ENCODE measurements at places on chromosomes 11 and 22.

DNA sequence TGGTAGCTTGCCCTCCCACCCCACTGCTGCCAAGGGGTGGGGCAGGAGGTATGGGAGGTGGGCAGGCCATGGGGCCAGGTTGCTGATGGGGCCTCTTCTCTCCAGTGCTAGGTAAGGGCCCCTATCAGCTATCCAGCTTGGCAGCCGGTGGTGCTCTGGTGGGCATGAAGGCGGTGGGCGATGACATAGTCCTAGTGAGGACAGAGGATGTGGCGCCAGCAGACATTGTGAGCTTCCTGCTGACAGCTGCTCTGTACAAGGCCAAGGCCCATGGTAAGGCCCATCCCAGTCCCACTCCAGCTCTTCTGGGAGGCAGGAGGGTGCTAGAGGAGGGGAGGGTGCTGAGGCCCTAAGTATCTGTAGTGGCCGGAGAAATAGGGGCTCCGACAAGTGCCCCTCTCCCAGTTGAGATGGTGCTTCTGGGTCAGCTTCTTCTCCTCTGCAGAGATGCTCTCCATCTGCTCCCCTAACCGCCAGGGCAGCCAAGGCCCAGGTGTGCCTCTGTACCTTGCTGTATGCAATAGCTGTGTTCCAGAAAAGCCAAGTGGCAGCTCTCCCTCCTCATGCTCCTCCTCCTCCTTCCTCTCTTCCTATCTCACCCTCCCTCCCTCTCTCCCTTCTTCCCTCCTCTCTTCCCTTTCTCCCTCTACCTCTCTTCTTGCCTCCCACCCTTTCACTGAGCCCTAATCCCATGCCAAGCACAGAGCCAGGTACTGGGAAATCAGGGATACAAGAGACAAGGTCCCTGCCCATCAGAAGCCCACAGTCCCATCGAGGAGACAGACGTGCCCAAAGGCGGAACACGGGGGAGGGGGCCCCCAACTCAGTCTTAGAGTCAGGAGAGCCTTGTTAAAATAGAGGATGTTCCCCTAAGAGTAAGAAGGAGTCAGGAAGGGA is 55.3 kb downstream of the OTOG start:
- no peak for DNase-seq

GRCh38 chr11:102079625-102080024 is 30.6 kb upstream of the YAP1 start:
- no peak for DNase-seq

- DNase-seq, result no peak
These were observed 30.8 kb upstream of the LRRC10B start for GRCh38 chr11:61477727-61478148.

- DNase-seq, result peak; percentile 24
These were observed 33.0 kb downstream of the YWHAH start for GRCh38 chr22:31977141-31977841.

GRCh38 chr11:35873721-35874120 is 70.1 kb upstream of the LDLRAD3 start:
- DNase-seq, result no peak

- DNase-seq, result no peak
These were observed 1.0 kb upstream of the SESN3 start for GRCh38 chr11:95231881-95232605.

GRCh38 chr11:77879218-77879617 is 58.3 kb downstream of the AAMDC start:
- peak; percentile 3 for DNase-seq

DNA sequence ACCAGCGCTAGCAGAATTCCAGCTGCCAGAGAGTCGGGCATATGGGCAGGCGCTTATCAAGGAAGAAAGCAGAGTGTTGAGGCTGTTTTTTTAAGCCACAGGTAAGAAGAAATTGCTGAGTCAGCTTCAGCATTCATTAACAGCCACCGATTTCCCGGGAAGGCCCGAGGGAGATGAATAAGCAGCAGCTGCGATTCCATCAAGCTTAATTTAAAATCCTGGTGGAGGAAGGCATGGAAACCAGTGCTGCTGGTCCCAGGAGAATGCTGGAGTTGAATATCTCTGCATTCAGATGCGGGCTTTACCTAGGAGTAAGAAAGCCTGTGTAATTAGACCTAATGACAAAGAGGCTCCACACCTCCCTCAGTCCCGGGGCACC is 168.8 kb downstream of the BRD1 start:
- DNase-seq, result no peak

- DNase-seq, result peak; percentile 33
These were observed 281.2 kb downstream of the CADM1 start for GRCh38 chr11:115222863-115223530.

GRCh38 chr22:50691521-50691920 is 18.9 kb downstream of the SHANK3 start:
- peak; percentile 13 for DNase-seq

DNA sequence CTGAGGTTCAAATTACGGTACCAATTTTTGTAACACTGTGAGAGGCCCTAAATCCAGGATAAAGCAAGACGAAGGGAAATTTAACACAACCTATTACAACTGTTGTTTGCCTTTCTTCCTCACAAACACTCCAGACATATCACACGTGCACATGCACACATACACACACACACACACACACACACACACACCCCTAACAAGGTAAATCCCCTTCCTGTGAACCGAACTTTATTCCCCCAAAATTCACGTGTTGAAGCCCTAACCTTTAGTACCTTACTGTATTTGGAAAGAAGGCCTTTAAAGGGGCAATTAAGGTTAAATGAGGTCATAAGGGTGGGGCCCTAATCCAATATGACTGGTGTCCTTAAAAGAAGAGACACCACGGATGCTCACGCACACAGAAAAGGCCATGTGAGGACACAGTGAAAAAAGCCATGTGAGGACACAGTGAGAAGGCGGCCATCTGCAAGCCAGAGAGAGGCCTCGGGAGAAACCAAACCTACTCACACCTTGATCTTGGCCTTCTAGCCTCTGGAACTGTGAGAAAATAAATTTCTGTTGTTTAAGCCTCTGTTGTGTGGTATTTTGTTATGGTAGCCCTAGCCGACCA is 1.8 kb downstream of the SERGEF start:
- DNase-seq, result no peak

DNA sequence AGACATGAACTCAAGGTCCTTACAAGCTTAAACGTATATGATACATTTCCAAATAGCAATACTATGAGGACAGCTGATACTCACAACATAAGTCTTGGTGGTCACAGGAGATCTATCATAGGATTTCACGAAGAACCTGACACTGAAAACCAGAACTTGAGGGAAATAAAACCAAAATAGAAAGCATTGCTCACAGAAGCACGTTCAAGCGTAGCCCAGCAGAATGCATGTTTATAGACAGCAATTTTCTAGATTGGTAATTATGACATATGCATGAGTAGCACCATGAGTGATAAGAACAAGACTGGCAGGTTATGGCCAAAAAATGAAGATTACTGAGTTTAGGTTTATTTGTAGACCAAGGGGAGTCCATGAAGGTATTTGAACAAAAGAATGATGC is 243.5 kb downstream of the ETS1 start:
- DNase-seq, result no peak

- DNase-seq, result no peak
These were observed 195.0 kb upstream of the NECTIN1 start for GRCh38 chr11:119924017-119924416.

- no peak for DNase-seq
These were observed 388.2 kb downstream of the TMEM135 start for GRCh38 chr11:87425943-87426342.

DNA sequence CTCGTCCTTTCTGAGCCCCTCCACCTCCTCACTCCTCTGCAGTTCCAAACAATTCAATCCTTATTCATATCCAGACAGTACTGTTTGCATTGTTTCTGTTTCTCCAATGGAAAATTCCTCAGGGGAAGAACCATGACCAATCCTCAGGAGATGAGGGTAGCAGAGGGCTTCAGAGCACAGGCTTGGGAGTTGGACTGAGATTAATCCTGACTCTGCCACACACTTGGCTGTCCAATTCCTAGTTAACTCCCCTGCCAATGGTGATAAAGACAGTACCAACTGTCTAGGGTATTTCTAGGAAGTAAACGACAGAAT is 58.0 kb downstream of the MICAL3 start:
- DNase-seq, result no peak

- DNase-seq, result no peak
These were observed 119.8 kb downstream of the CSTPP1 start for GRCh38 chr11:47056261-47056915.

- DNase-seq, result no peak
These were observed 3.4 kb downstream of the TENM4 start for GRCh38 chr11:79437278-79437980.

GRCh38 chr11:46253258-46254132 is 24.0 kb upstream of the CREB3L1 start:
- no peak for DNase-seq

GRCh38 chr11:115580927-115581680 is 76.9 kb upstream of the CADM1 start:
- no peak for DNase-seq

DNA sequence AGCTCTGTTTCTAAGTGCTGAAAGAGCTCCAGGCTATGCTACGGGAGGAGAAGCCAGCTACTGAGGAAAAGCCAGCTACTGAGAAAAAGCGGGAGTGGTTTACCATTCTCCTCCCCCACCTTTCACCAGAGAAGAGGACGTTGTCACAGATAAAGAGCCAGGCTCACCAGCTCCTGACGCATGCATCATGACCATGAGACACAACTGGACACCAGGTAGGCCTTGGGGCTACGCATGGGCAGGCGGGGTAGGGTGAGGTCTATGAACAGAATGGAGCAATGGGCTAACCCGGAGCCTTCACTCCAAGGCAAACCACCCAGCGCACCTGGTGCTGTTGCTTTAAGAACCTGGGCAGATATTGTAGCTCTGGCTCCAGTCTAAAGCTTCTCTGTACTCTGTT is 1.1 kb downstream of the IL18BP start:
- no peak for DNase-seq

DNA sequence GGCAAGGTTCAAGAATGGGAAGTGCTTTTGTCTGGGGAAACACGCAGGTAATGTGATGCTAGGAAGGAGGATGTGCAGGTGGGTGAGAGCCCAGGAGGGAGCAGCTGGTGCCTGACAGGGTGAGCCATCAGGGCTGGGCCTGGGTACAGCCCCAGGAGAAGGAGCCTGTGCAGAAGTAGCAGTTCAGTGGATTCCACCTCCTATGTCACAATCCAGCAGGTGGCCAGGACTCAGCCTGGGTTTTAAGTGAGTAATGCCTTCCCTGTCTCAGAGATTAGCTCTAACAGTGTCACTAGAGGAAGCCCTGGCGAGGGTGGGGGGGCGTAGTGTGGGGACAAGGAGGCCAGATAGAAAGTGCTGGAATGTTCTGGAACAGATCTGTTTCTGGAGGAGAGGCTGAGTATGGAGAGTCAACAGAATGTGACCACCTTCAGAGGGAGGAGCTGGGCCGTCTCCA is 8.1 kb downstream of the RIC8A start:
- DNase-seq, result no peak

GRCh38 chr11:27795955-27796861 is 96.0 kb upstream of the BDNF start:
- no peak for DNase-seq

- no peak for DNase-seq
These were observed 25.6 kb upstream of the CD5 start for GRCh38 chr11:61076506-61077304.

DNA sequence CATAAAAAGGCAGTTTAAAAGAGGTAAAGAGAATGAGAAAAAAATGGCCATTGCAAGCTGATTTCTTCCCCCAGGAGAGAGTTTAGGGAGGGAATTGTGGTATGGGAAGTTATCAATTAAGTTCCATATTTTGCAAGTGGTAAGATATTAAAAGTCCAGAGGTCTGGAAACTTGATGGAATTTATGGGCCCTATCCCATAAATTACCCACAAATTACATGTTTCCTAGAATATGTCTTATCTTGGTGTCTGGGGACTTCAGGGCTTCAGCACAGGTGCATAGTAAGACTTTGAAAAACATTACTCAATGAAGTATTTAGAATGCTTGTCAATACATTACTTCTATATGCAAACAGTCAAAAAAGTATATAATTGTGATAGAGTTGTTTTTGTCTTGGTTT is 614.9 kb upstream of the LRRC4C start:
- no peak for DNase-seq

GRCh38 chr22:34416022-34416860 is 496.0 kb upstream of the LARGE1 start:
- DNase-seq, result no peak

- DNase-seq, result no peak
These were observed 65.7 kb upstream of the DDI1 start for GRCh38 chr11:103970701-103971249.

GRCh38 chr11:127825183-127825582 is 762.2 kb downstream of the ETS1 start:
- DNase-seq, result no peak

- DNase-seq, result no peak
These were observed 17.4 kb upstream of the CSNK2A3 start for GRCh38 chr11:11370255-11370961.

DNA sequence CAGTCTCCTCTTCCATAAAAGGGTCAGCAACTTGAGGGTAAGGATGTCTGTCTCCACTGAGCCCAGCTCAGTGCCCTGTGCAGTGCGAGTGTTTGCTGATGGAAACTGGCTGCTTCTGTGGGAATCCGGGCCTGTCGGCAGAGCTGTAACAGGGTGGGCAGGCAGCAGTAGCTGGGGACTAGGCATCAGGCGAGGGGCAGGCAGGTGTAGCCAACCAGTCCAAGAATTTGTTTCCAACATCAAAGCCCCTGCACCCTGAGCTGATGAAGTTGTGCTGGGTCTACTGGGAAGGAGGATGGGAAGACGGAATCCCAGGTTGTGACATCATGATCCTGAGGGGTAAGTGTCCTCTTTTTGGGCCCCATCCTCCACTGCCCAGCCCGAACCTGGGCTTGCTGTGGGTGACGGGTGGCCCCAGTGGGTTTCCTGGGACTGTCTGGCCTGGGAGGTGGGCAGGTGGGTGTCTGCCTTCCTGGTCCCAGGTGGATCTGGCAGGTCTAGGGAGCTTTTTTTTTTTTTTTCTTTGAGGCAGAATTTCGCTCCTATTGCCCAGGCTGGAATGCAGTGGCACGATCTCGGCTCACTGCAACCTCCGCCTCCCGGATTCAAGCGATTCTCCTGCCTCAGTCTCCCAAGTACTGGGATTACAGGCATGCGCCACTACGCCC is 11.0 kb downstream of the SLC29A2 start:
- no peak for DNase-seq

DNA sequence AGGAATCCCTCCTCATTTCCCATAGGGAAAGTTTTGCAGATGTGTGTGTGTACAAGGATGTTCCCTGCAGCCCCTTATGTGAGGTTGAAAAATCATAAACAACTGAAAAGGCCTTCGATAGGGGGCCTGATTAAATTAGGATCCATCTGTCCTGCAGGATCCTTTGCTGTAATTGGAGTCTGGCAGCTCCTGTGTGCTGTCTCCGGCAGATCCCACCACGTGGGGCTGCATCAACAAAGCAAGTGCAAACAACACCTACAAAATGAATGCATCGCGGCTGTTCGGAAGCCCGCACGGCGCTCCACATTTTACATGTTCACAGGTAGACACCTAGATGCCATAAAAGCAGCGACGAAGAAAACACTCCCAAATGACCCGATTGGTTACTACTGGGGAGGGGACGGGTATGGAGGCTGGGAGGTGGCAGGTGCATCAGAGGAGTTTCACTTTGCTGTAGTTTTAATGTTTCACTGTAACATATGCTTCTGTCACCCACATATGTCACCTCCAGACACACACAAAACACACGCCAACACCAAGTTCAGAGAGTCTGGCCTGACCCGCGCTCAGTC is 52.2 kb downstream of the NFAM1 start:
- no peak for DNase-seq

GRCh38 chr11:77129069-77129841 is 1.2 kb downstream of the MYO7A start:
- DNase-seq, result no peak
